ENCODE measurements at places on chromosomes 3 and 15. TPM values are rescaled to one million over a fixed set of nuclear protein-coding genes. Genes with fewer than 3 reads are reported as not detected.

The PLAAT1 gene
- total RNA-seq, result not detected

The SLC9A9 gene
- total RNA-seq, result not detected

The NEIL1 gene
- 2.4 TPM for total RNA-seq

The CD200R1 gene
- total RNA-seq, result 0.08 TPM

All from A549 treated with RU486 at 1 μM for 4 hours (cell line).